ENCODE measurements at places on chromosomes 13 and 19.

DNA sequence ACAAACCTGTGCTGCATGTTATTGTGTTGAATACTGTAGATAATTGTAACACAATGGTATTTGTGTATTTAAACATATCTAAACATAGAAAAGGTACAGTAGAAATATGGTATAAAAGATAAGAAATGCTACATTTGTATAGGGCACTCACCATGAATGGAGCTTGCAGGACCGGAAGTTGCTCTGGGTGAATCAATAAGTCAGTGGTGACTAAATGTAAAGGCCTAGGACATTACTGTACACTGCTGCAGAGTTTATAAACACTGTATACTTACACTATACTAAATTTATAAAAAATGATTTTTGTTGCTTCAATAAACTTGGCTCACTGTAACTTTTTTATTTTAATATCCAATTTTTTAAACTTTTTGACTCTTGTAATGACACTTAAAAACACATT, 34.4 kb downstream of the LMO7 start:
- no peak for DNase-seq

GRCh38 chr19:13033819-13034611, 38.7 kb downstream of the NFIX start:
- peak; percentile 78 for DNase-seq

DNA sequence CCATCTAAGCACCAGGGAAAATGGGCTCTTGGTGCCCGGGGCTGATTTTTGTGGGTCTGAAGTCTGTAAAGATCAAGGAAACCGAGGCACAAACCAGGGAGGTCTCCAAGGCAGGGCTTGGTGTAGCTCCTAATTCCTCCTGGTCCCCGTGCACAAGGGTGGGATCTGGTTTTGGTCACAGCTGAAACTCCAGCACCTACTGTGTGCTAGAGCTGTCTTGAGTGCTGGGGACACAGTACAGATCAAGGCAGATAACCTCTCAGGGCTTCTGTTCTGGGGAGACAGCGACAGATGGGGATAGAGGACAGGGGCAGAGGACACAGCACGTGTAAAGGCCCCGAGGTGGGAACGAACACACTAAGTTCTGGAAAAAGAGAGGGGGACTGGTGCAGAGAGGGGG, 37.4 kb downstream of the PTPRS start:
- DNase-seq: no peak

GRCh38 chr19:17370026-17370587, 7.0 kb downstream of the PLVAP start:
- no peak for DNase-seq

- no peak for DNase-seq
Observed at GRCh38 chr19:17933414-17934129, 757 bp downstream of the CCDC124 start.

GRCh38 chr19:1760020-1760419, 6.7 kb downstream of the ONECUT3 start:
- no peak for DNase-seq

GRCh38 chr19:19054315-19054938, 9.4 kb upstream of the SLC25A42 start:
- DNase-seq: no peak

- DNase-seq: no peak
Observed at GRCh38 chr19:50036908-50037307, 11.1 kb downstream of the ZNF473 start.

- DNase-seq: no peak
Observed at GRCh38 chr19:14673088-14673487, 1.6 kb downstream of the ADGRE3 start.

Data from activated CD8-positive, alpha-beta memory T cell treated with anti-CD3 and anti-CD28 coated beads, Interleukin-2, amount 50 U/mL, for 48 hours (primary cell).